HFFc6 (cell line): ENCODE measurements at places on chromosomes 2 and 18. TPM values are rescaled to one million over a fixed set of nuclear protein-coding genes. Genes with fewer than 3 reads are reported as not detected.

The TRIB2 gene
- 13.6 and 20.2 TPM in 2 replicates for total RNA-seq

The C2orf81 gene
- 1.3 to 2.4 TPM (median 1.6 TPM) in 3 replicates for total RNA-seq

DNA sequence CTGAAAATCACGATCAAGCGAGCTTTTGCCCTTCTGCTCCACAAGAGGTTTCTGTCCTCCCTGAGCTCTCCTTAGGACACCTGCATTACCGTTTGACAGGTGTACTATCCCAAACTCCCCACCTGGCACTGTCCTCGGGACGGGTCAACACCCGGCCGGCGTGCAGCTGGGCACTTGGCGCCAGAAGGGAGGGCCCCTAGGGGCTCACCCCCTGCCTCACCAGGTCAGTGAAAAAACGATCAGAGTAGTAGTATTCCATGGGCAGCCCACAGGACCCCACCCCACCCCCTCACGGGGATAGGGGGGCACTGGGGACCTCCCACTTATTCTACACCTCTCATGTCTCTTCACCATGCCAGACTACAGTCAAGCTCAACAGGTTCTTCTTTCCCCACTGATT is 117.6 kb upstream of the ANKRD30BL start:
- no peak for DNase-seq
- H3K27me3 ChIP-seq, result peaks cover 23% of the 10 kb centered on the region
- H3K4me3 ChIP-seq, result no peak overlapping the region
- peaks cover 11% of the 10 kb centered on the region; the same call in 1 of the 2 replicates for H3K36me3 ChIP-seq
- no peaks in the 10 kb centered on the region for H3K4me1 ChIP-seq

DNA sequence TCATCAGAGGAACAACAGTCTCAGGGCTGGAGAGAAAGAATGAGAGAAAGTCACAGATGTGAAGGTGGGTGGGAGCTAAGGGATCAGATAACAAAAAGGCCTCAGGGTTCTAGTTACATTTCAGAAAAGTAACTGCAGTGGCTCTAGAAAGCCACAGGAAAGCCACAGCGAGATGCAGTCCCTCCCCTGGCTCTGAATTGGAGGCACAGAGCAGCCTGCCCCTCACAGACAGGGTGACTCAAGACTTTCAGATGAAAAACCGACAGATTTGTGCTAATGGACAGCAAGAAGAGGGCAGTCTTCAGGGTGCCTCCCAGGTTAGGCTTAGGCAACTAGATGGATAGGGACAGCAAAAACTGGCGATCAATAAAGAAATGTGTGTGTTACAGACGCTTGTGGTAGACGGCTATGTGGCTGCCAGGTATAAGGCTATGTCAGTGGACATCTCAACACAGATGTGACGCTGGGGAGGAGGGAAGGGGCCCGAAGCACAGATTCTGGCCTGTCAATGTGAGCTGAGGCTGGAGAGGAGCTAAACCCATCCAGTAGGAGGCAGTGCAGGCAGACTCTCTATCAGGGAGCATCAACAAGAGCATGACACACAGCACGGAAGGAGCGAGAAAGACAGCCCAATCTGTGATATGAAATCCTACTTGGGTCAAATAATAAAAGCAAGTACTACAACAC is 26.2 kb downstream of the UNC50 start:
- H3K4me3 ChIP-seq, result no peak overlapping the region
- DNase-seq, result no peak
- H3K36me3 ChIP-seq, result no peaks in the 10 kb centered on the region
- peaks cover 30% of the 10 kb centered on the region for H3K27me3 ChIP-seq

DNA sequence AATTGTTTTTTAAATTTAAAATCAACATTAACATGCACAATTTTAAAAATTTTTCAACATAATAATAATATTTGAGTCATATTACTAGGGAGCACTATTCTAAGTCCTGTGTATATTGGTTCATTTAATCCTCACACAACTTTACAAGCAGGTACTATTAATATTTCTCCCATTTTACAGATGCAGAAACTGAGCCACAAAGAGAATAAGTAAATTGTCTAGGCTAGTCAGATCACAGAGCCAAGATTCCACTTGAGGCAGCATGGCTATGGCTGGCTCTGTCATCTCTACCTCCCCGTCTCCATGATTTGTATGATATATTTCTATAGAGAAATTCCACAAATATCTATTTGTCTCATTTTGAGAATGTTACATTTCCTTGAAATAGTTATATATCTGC is 15.1 kb downstream of the CCNT2 start:
- peaks cover 33% of the 10 kb centered on the region for H3K4me1 ChIP-seq
- H3K27me3 ChIP-seq, result no peaks in the 10 kb centered on the region; the same call in 1 of the 2 replicates
- no peak overlapping the region for H3K27ac ChIP-seq
- H3K4me3 ChIP-seq, result no peak overlapping the region

DNA sequence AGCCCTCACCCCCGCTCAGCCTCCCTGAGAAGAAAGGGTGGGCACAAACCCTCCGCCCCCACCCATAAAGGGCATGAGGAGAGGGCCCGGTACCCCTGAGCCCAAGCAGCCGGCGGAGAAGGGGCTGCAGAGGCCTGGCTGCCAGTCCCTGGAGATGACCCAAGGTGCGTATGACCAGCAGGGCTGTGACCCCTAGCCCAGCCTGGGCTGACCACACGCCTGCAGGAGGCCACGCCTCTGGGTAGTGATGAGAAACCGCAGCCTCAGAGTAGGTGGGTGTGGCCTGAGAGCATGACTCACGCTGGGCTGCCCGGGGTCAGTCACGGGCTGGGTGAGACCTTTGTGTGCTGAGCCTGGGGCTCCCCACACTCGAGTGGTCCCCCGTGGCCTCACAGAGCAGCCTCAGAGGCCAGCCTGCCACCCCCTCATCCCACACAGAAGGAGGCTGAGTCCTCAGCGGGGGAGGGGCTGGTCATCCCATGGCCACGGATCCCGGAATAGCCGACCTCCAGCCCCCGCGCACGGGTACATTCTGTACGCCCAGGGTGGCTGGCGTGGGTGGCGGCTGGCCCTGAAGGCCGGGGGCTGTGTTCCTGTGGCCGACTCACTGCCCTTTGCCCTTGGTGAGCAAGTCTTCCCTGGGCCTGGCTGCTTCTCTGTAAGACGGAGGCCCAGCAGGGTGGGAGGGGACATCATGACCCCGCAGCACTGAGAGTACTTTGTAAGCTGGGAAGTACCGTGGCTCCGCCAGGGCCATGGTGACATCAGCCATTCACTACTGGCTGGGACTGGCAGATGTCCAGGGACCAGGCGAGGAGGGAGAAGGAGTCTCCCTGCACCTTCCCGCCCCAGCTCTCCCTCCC is 110.8 kb upstream of the OTOS start:
- no peaks in the 10 kb centered on the region for H3K4me1 ChIP-seq
- H3K27ac ChIP-seq, result peak overlapping the region; percentile 79

GRCh38 chr2:170679607-170680079 is 35.5 kb upstream of the SP5 start:
- no peak for DNase-seq
- H3K4me3 ChIP-seq, result no peak overlapping the region
- H3K4me1 ChIP-seq, result no peaks in the 10 kb centered on the region
- H3K27me3 ChIP-seq, result no peaks in the 10 kb centered on the region
- H3K36me3 ChIP-seq, result no peaks in the 10 kb centered on the region
